ENCODE measurements at places on chromosomes 3 and 15.

DNA sequence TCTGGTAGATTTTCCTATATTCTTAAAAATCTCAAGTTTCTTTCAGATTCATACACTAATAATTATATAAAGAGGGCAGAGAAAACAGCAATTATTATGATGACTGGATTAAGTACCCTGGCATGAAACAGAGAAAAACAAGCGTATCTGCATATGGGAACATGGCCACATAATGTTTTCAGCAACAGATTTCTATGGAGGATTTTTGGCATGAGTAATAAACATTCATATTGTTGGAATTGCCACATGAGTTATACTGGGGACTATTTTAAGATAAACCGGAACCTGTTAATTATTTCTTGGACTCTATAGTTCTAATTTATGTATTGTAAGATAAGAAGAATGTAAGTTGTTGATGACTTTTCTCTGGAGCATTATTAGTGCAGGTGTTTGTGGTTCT is 112.7 kb downstream of the OXSM start:
- no peak for DNase-seq

DNA sequence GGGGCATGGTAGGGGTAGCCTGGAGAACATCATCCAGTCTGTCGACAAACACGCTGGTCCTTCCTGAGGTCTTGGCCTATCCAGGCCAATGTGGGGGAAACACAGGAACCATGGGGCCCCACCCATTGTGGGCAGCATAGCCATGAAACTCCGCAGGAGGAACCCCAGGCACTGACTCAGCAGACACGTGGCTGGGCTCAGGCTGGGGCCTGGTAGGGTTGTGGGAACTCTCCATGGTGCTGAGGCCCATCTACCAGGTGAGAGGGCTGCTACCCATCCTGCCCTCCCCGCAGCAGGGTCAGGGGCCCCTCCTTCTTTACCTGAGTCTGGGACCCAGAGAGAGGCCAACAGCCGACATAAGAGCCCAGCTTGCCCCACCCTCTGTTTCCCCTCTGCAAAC is 22.6 kb upstream of the CACNA2D2 start:
- DNase-seq, result no peak

- no peak for DNase-seq
Measured at GRCh38 chr3:181985386-181985785, 273.7 kb downstream of the SOX2 start.

- DNase-seq, result no peak
Measured at GRCh38 chr3:189403194-189403593, 228.0 kb upstream of the TP63 start.

DNA sequence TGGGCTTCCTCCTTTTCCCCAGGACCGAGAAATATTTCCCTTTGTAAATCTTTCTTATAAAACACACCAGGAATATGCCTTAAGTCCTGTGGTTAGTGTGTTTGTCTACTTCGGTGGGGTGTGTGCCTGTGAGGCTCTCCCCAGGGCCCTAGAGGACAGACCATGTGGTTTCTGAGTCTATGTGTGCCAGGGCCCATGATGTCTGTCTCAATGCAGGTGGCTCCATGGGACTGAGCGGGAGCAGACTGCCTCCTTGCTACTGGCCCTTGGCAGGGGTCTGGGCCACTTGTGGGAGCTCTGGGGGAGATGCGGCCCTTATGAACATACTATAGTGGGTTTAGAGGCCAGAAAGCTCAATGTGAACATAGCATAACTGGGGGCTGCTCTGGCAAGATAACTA is 37.6 kb downstream of the SCN5A start:
- no peak for DNase-seq

GRCh38 chr3:152264378-152264777 is 4.4 kb upstream of the MBNL1 start:
- DNase-seq, result no peak

- DNase-seq, result no peak
Measured at GRCh38 chr3:109930582-109930981, 593.2 kb upstream of the DPPA4 start.

GRCh38 chr15:38885471-38885952 is 320.9 kb upstream of the RASGRP1 start:
- no peak for DNase-seq

- DNase-seq, result no peak
Measured at GRCh38 chr3:142418926-142419592, 28.8 kb downstream of the XRN1 start.

GRCh38 chr3:174436367-174436766 is 422.8 kb upstream of the NAALADL2 start:
- DNase-seq, result no peak
